ENCODE measurements at places on chromosomes 11 and 22.

DNA sequence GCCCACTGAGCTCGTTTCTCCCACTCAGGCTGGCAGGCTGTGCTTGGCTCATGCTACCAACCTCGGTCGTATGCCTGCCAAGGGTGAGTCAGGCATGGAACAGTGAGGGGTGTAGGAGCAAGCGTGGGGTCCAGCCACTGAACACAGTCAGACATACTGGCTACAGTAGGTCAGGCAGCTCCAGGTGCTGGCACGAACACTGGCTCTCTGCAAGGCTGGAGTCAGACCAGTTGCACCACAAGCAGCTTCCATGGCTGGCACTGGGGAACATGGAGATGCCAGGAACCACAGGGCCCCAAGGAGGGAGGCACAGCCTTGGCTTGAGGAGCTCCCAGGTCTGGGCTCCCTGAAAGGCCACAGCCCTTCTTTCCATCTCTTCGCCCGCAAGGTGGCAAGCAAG, 410.7 kb upstream of the KIRREL3 start:
- DNase-seq, result no peak

GRCh38 chr11:125210066-125210465, 45.5 kb downstream of the PKNOX2 start:
- no peak for DNase-seq

GRCh38 chr11:117160826-117161225, 16.7 kb downstream of the PAFAH1B2 start:
- DNase-seq, result no peak

- no peak for DNase-seq
Observed at GRCh38 chr11:82930734-82931133, 29.2 kb downstream of the DDIAS start.

GRCh38 chr11:22930816-22931594, 70.7 kb upstream of the CCDC179 start:
- DNase-seq, result no peak

- DNase-seq, result no peak
Observed at GRCh38 chr22:38139901-38140300, 29.4 kb upstream of the BAIAP2L2 start.

DNA sequence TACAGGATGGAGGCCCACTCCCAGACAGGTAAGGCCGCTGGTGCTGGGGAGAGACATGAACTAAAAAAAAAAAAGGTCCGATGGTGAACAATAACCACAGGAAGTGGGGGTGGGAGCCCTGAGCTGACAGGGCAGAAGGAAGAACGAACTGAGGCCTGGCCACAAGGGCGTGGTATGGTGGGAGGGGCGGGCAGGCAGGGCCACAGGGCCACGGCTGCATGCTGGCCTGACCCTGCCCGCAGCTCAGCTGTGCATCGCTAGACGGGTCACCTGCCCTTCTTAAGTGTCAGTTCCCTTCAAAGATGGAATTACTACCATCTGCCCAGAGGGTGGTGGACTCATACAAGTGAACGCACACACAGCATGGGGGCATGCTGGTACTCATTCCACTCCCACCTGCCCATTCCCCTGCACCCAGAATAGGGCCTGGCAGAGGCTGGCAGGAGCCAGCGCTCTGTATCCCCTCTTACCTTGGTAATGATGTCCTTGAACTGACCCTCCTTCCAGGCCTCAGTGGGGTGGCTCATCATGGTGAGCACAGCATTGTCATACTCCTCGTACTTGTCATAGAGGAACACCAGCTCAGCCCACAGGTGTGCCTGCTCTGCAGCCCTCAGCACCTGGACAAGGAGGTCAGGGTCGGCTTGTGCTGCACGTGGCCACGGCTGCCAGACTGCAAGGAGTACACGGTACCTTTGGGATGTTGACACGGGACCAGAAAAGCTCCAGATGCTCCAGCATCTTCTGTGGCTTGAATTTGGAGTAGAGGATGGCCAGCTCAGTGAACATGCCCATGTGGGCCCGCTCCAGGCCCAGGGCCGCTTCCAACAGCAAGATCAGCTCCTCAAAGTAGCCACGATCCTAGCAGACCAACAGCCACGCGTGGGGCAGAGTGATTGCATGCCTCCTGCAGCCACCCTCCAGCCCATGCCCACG, 17.5 kb upstream of the SLC25A1 start:
- DNase-seq, result no peak

DNA sequence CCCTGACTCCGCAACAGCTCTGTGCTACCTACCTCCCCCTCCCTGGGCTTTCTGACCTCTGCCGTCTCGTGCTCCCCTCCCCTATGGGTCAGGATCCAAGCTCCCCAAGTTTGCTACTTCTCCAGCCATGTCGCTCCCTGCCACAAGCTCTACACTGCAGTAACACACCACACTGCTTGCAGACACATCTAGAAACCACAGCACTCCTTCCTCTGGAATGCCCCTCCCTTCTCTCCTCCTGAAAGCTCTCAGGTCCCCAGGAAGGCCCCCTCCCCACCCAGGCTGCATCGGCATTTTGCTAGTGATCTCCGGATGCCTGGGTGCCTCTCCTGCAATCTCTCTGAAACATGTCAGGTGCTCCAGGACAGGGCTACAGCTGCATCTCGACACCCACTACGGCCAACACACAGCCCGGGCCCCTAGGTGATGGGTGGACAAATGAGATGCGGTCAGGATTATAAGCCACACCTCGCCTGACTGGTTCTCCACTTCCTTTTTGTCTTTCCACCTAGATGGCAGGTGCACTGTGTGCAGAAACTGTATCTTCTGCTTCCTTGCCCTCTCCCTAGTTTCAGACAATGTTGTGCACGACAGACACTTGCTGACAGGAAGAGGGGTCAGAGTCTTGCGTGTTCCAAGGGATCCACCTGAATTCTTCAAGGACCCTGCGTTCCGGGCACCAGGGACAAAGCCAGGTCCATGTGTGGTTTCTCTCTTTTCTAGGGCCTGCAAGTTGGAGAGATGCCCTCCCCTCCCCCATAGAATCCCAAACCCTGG, 22.9 kb downstream of the RPUSD4 start:
- no peak for DNase-seq

- DNase-seq, result no peak
Observed at GRCh38 chr22:45516923-45517675, 14.4 kb downstream of the FBLN1 start.

GRCh38 chr11:115257678-115258077, 246.5 kb downstream of the CADM1 start:
- no peak for DNase-seq

DNA sequence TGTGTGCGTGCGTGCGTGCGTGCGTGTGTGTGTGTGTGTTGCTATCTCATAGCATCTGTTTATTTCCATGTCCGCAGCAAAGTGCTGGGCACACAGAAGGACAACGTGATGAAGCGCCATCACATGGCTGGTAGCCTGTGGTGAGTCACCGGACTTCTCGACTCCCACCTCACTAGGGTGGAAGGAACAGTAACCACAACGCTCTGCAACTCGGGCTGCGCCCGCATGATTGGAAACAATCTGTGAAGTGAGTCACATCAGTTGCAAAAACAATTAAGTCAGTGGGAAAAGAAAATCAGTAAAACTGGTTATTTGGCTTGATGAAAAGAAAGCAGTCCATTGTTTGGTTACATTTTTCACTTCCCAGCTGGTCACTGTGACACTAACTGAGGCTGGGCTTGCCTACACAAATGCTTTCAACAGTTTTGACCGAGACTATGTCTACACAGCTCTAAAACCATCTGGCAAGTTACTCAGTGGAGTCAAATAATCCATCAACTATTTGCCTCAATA, 437.3 kb upstream of the CADM1 start:
- no peak for DNase-seq

GRCh38 chr11:121443688-121444275, 8.3 kb upstream of the SORL1 start:
- no peak for DNase-seq

DNA sequence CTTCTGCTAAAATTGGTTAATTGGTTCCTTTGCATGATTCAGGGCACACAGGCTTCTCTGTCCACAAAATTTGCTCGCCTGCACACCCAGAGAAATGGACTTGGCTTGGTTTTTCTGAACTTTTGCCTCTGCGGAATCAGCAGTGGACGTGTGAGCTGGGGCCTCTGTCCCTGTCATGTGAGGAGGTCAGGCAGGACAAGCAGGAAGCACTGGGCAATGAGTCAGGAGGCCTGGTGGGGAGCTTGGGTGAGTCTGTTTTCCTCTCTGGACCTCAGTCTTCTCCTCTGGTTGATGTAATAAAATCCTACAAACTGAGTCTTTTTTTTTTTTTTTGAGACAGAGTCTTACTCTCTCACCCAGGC, 10.4 kb upstream of the CELSR1 start:
- peak; percentile 91 for DNase-seq

GRCh38 chr11:12845739-12846358, 163.3 kb upstream of the RASSF10 start:
- peak; percentile 74 for DNase-seq

GRCh38 chr22:21861264-21861848, 6.1 kb downstream of the MAPK1 start:
- DNase-seq, result no peak

- no peak for DNase-seq
Observed at GRCh38 chr22:49267996-49268395, 559.7 kb downstream of the BRD1 start.

DNA sequence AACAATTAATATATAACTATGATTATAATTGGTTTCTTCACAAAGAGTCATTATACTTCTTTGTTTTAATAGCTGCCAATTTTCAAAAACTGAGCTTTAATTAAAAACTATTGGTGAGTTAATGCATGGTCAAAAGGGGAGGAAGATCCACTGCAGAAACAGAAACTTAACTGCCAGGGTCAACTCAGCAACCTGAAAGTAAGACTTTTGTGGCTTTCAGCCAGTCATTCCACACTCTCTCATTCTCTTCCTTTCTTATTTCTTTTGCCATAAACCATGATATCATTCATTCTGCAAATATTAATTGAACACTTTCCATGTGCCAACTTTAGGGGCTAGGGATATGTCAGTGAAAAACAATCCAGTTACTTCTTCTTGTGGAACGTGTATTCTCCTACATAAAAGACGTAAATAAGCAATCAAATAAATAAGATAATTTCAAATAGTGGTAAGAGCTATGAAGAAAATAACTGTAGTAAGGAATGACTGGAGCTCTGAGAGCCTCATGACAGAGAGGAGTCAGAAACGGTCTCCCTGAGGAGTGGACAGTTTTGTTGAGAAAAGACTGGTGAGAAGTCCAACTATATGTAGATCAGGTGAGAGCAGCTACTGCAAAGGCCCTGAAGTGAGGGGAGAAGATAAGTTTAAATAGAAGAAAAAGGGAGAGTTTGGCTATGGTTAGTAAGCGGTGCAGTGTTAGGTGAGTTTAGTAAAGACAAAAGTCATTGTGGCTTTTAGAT, 130.5 kb downstream of the GRIA4 start:
- no peak for DNase-seq

DNA sequence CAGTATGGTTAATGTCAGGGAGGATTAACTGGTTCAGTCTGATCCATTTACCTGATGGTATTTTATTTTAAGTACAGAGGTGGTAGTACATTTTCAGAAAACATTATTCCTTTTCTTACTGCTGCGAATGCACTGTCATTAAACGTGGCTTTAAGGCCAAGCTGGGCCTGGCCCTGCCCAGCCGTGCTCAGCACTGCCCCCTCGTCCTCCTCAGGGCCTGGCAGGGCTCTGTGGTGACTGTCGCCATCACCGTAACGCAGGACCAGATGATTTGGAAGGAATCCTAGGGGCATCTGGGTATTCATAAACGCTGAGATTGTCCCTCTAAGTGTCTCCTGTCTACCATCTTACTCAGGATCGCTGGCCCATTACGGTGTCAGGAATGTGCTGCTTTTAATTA, 302.0 kb downstream of the TBC1D22A start:
- DNase-seq, result no peak

DNA sequence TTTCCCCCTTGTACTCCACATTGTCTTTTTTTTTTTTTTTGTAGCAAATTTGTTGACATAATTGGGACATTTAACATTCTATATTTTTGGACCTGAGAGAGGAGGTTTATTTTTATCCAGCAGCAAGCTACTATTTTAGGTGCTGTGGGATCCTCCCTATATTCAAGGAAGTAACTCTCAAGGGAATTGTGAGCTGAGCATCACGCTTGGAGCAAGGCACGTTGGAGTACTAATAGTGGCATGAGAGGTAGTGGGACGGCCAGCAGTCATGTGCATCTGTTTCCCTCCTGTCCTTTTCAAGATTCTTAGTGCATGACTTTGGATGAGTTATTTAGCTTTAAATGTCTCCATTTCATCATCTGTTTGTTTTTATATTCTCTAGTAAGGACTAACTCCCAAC, 52.3 kb downstream of the EXT2 start:
- DNase-seq, result no peak

DNA sequence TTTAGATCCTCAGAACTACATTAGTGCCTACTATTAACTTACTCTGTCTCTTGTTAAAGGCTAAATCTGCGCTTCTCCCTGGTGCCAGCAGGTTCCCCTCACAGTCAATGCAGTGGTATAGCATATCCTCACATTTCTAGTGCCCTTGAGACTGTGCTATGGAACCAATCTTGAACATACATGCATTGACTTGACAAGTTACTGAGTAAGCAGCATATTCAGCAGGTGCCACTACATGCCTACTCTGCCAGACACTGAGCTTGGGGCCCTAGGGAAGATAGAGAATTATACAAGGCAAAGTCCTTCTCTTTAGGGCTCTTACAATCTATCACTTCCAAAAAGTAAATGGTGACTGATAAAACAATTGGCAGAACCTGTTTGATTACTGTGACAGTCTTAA, 3.2 kb downstream of the FUT4 start:
- no peak for DNase-seq

- DNase-seq, result no peak
Observed at GRCh38 chr11:61951484-61952135, 1.5 kb downstream of the BEST1 start.

DNA sequence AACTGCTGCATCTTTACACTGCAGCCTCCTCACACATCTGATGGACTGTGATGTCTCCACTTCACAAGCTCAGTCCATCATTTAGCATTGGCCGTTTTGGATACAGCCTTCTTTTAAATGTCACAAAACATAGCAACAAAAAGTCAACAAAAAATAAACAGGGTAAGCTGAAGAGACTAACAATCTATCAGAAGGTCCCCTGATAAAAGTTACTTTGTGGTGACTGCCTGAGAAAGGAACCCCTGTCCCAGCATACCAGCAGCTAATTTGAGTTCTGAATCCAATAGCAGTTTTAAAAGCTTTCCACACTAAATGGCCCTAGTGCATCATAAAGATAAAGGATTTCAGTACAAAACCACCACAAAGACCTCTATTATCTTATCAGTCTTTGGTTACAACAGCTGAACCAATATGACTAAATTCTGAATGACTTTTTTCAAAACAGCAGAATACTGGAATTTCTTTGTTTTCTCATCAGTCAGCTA, 162.4 kb downstream of the SOX6 start:
- DNase-seq, result peak; percentile 34

GRCh38 chr22:47121791-47122190, 359.3 kb downstream of the TBC1D22A start:
- no peak for DNase-seq

DNA sequence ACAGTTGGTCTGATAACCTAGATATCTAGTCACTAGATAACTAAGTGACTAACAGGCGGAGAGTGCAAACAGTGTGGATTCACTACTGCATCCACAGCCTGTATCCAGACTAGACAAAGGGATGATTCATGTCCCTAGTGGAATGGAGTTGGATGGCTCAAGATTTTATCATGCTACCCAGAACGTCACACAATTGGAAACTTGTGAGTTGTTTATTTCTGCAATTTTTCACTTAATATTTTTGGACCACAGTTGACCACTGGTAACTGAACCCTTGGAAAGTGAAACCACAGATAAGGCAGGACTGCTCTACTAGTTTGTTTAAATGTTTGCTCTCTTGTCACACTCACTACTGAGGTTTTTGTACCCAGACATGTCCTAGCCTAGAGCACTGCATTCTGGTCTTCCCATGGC, 76.0 kb downstream of the UBASH3B start:
- DNase-seq, result peak; percentile 42
